H4 (cell line): ENCODE measurements at places on chromosomes 12 and 14.

DNA sequence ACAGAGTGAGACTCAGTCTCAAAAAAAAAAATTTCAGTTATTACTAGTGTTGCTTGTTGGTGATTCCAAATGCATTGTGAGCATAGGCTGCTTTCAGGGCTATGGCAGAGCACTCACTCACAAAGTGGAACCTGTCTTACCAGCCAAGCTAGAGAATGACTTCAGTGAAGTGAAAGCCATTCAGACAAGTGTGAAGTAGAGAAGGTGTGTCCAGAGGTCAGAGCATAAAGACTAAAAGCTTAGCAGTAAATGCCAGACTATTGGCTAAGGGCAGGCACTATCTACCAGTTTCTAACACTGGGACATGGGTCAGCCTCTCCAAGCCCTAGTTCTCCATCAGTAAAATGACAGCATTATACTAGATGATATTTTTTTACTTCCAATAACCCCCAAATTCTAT, 12.7 kb downstream of the PPP1R36 start:
- no peak for DNase-seq

DNA sequence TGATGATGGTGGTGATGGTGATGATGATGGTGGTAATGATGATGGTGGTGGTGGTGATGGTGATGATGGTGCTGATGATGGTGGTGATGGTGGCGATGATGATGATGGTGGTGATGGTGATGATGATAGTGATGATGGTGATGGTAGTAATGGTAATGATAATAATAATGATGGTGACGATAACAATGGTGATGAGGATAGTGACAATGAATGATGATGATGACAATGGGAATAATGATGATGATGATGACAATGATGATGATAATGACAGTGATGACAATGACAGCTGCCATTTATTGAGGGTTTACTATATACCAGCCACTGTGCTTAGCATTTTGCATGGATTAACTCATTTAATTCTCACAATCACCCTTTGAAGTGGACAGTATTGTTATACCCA, 94.6 kb downstream of the SRRM4 start:
- DNase-seq = no peak

GRCh38 chr12:71626768-71627167, 36.9 kb downstream of the ZFC3H1 start:
- no peak for DNase-seq

DNA sequence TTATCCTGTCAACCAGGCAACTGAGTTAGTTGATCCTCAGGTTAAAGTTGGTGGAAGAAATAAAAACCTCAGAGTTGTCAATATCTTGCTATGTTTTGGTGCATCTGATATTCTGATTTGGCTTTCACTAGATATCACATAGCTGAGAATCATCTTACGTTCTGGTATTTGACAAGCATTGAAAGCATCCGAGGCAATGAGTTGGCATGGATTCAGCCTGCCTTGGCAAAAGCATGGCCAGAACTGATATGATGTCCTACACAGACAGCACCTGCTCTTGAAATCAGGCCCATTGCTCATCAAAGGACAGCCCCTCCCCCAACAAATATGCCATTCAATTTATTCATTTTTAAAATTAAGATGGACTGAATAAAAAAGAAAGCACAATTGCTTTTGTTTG, 320.7 kb upstream of the ATP2B1 start:
- DNase-seq = no peak

DNA sequence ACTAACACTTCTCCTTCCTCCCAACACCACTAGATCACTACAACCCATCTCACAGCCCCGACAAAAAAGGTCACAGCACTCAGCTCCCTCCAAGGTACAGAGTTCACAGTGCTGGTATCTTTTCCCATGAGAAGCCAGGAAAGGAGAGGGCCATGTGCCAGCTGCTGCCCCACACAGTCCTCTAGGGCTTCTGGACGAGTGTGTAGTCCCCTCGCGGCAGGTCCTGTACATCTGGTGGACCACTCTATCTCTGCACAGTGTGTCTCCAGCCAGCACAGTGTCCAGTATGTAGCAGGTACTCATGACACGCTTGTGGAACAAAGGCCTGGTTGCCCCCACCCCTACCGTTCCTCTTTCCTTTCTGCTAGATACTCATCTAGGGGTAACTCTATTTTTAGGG, 134.4 kb upstream of the FOXN3 start:
- DNase-seq = no peak
